Spinal cord (tissue), 10 donors: ENCODE measurements at places on chromosomes 5 and 9. TPM values are rescaled to one million over a fixed set of nuclear protein-coding genes. Genes with fewer than 3 reads are reported as not detected.

Gene RNF180
- 10.0 TPM for polyA plus RNA-seq

- no peak for DNase-seq
Measured at GRCh38 chr9:3912817-3913216, 387.0 kb upstream of the RFX3 start.

DNA sequence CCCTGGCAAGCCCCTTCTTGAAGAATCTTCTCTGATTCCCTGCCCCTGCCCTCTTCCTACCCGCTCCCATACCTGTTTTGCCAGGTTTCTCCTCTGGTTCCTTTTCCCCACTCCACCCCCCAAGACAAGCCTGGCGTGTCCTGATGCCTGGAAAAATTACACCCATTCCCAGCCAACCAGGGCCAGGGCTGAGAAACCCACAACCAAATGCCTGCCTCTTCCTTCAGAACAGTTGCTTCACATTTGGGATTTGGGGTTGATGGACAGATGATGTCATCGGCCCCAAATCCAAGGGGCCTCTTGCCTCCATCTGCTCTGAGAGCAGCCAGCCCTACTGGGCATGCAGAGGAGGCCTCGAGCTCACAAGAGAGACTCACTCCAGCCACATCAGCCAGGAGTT, 8.8 kb upstream of the NEK6 start:
- no peak for DNase-seq

- DNase-seq = no peak
Measured at GRCh38 chr5:138282920-138283742, 8.7 kb upstream of the GFRA3 start.

- no peak for DNase-seq
Measured at GRCh38 chr9:81530310-81530810, 159.0 kb downstream of the TLE1 start.
